Activated T-helper 2 cell treated with anti-CD3 and anti-CD28 coated beads, Interferon-gamma antibody, Interleukin-2, Interleukin-4, amounts not matched to agents 10 μg/mL and 5 μg/mL and 100 μg/mL, durations not matched to agents 14 hours and 24 hours and 36 hours (primary cell): ENCODE measurements at places on chromosomes 16 and 17. TPM values are rescaled to one million over a fixed set of nuclear protein-coding genes. Genes with fewer than 3 reads are reported as not detected.

The SMIM36 gene
- not detected in 2 replicates for total RNA-seq

DNA sequence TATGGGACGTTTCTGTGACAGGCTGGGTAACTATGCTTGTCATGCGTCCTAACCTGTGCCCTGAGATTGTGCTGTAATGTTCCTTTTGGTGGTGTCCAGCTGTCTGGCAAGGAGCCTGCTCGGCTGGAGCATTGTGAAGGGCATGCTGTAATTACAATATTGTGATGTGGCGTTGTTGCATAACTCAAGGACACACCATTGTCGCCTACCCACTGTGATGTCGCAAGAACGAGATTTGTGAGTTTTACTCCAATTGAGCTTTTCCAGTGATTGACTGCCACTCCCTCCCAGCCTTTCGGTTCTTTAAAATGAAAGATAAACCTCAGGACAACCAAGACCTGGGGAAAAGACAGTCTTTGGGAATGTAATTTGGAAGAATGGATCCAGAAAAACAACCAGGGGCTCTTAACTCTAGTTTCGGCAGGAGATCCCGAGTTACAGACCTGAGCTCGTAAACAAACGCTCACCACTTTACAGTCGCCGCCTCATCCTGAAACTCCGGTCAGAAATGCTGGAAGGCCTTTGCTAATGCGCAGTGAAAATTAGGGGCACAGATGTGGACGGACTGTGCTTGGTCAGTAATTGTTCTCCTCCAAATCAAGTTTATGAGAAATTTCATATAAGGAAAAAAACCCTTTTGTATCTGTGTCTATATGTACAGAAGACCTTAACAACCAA is 1.3 kb downstream of the ZNF750 start:
- H3K4me3 ChIP-seq = no peak overlapping the region
- H3K27me3 ChIP-seq = no peaks in the 10 kb centered on the region
- no peaks in the 10 kb centered on the region for H3K36me3 ChIP-seq
- DNase-seq = no peak
- H3K27ac ChIP-seq = no peak overlapping the region

GRCh38 chr17:62910277-62910676 is 55.8 kb upstream of the TANC2 start:
- DNase-seq = no peak
- no peak overlapping the region for H3K27ac ChIP-seq
- peaks cover 18% of the 10 kb centered on the region for H3K27me3 ChIP-seq
- no peaks in the 10 kb centered on the region for H3K4me1 ChIP-seq

The RNF157 gene
- total RNA-seq = 34.3 and 34.9 TPM in 2 replicates

GRCh38 chr16:49653173-49653570 is 202.7 kb downstream of the ZNF423 start:
- DNase-seq = no peak
- no peaks in the 10 kb centered on the region for H3K36me3 ChIP-seq
- H3K27ac ChIP-seq = no peak overlapping the region
- no peaks in the 10 kb centered on the region for H3K27me3 ChIP-seq
- no peak overlapping the region for H3K4me3 ChIP-seq
- H3K4me1 ChIP-seq = no peaks in the 10 kb centered on the region
